ENCODE measurements at places on chromosomes 1 and 21.

DNA sequence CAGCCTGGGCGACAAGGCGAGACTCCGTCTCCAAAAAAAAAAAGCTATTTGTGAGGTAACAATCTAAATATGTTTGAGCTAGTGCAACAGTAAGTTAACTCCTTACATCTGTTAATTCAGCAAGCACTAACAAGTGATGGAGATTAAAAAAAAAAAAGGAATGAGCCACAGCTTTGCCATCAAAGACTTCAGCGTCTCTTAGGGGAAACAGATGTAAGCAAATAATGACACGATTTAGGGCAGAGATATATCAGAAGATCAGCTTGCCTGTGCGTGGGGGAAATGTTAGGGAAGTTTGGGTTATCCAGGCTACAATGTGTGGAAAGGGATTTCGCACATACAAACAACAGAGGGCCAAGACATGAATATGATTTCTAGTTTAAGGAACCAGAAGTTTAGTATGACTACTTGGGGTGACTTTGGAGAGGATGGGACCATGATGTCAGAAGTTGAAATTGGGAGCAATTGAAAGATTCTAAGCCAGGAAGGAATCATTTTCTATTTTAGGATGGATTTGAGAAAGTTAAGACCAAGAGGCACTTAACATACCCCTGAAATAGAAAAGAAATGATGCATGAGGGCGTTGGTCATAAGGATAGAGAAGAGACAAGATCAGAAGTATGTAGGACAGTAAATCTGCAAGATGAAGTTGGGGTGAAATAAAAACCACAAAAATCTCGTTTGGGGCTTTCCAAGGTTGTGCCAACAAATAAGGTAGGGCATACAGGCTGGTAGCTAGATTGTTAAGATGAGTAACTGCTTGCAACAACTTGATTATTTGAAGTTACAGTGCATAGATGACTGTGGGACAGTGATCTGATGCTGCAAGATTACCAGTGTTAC, 2.4 kb upstream of the BRWD1 start:
- DNase-seq, result peak; percentile 68

GRCh38 chr21:37263827-37264600, 3.1 kb downstream of the VPS26C start:
- DNase-seq, result no peak

DNA sequence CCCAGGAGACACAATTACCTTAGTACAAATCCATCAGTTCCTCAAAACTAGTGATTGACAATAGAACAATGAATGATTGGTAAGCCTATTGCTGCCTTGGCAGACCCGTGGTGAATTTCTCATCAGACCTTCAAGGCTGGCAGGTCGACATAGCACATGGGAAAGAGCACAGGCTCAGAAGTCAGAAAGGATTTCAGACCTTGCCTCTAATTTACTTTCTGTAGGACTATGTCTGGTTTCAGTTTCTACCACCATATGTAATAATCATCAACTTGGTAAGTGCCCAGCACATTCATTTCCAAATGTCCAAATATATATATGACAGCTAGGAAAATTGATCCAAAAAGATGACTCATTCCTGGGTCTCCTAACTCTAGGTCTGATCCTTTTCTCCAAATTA, 62.5 kb upstream of the GRHL3 start:
- no peak for DNase-seq

GRCh38 chr1:79827446-79827845, 820.9 kb upstream of the ADGRL4 start:
- DNase-seq, result no peak

- no peak for DNase-seq
These were observed 32.1 kb upstream of the RAB4A start for GRCh38 chr1:229238674-229239415.

DNA sequence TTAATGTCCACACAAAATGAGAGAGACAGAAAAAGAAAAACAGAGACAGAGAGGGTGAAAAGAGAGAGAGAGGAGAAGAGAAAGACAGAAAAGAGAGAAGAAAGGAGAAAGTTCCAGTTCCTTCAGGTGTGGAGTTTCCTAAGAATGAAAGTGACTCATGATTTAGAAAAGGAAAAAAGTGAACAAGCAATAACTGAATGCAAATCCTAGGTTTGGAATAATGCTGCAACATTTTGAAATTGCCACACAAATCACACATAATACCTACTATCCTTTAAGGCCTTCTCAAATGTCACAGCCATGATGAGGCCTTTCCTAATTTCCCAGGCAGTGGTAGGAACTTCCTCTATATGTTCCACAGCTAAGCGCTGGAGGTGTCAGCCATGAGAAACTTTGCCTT, 31.5 kb upstream of the XPR1 start:
- DNase-seq, result no peak

DNA sequence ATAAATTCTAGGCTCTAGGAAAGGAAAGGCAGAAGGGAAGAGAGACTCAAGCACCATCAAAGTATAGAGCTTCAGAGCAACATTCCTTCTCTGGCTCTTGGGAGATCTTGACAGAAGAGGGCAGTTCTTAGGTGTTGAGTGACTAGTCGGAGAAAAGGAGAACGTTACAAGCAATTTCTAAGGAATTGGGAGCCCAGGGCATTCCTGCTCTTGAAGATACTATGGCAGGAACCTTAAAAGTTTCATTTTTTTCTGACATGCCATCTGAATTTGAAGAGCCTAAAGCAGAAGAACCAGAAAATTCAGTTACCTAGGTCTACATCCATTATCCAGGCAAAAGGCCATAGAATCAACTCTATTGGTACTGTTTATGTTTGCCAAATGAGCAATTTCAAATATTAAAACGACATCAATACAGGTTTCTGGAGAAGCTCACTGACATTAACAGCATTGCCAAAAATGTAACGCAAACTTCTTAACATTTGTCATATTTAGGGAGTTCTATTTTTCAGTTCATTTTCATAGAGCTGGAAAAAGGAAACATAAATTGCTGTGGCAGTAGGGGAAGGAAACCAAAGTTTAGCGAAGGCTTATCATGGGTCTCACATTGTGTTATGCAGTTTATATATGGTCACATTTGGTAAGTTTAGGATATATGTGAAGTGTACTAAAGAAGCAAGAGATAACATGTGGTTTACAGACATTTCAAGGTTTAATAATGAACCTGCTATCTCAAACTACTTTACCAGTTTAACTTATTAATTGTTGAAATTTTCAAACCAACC, 210.1 kb upstream of the NRIP1 start:
- no peak for DNase-seq

GRCh38 chr1:234271243-234271606, 102.0 kb upstream of the COA6 start:
- no peak for DNase-seq

DNA sequence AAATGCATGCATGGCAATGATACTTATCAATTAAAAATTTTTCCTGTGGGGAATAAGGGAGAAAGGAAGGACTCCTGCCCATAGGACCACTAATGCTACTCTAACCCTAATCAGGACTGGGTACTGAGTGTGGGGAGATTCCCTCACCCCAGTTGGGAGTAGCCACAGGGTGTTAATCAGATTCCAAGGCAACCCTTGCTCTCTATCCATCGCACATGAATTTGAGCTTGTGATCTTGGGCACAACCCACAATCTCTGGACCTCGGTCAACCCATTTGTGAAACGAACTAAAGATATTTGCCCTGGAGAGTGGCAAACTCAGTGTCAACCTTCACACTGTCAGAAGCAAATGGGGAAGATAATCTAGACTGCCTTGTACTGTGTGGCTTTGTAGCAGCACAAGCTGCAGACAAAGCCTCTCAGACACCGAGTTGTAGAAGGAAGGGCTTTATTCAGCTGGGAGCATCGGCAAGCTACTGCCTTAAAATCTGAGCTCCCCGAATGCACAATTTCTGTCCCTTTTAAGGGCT, 69.5 kb downstream of the SERINC2 start:
- DNase-seq, result no peak

DNA sequence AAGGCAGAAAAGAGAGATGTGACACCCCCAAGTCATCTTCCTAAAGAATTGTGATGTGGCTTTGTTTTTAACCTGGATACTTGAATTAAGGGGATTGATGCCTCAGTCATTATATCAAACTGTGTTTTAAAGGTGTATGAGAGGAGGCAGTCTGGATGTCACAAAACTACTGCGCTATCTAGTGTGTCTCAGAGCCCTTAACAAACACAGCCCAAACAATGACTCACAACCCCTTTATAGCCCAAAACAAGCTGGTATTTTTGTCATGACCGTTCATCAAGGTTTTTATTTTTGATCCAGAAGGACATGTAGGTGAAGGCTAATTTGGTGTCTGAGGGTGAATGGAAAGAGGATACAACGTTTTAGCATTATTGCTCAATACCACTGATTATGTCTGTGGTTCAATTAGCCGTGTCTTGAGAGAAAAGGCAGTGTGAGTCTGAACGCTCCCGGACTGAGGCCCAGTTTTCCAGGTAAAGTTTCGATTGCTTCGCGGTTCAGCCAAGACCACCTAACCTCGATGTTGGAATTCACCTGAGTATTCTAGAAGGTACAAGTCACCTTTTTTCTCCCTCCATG, 71.6 kb downstream of the SGIP1 start:
- DNase-seq, result no peak

GRCh38 chr1:3417082-3417739, 37.3 kb upstream of the ARHGEF16 start:
- no peak for DNase-seq

GRCh38 chr1:93004566-93005251, 43.4 kb upstream of the DIPK1A start:
- no peak for DNase-seq

DNA sequence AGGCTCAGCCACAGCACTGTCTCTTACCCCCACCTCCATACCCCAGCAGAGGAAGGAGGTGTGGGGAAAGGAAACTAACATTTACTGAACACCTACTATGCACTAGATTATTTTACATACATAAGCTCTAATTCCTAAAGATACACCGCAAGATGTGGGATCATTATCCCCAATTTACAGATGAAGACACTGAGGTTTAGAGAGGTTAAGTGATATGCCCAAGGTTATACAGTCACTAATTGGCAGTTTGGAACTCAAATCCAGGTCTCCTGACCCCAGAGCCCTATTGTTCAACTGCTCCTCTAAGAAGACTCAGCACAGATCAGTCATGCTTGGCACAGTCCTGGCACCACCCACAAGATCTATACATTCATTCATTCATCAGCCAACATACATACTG, 3.7 kb upstream of the TENT5B start:
- DNase-seq, result no peak

- DNase-seq, result no peak
These were observed 55.6 kb upstream of the GCLM start for GRCh38 chr1:93964777-93965200.

DNA sequence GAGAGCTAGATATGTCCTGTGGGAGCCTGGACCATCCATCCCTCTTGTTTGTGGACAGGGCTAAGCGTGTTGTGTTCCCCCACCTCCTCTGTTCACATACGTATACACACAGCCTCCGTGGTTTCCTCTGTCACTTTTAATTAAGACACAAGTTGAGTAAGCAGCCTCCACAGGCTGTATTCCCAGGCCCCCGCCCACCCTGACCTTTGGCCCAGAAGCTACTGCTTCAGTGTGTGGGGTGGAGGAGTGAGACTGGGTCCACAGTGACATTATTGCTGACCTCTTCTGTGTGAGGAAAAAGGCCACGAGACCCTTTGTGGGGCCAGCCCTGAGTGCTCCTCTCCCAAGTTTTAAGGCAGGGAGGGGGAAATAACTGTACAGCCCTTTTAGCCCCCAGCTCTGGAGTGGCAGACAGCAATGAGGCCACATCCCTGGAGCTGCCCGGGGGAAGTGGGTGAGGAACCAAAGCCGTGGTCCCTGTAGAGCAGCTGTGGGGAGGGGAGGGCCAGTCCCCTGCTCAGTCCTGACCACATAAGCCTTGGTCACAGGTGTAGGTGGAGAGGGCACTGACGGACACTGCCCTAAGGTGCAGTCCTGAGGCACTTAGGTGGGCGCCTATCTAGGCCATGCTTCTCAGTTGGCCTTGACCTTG, 4.4 kb downstream of the ELOVL1 start:
- no peak for DNase-seq

- no peak for DNase-seq
These were observed 116.6 kb downstream of the NTMT2 start for GRCh38 chr1:170262276-170262939.
